Activated CD4-positive, alpha-beta T cell treated with anti-CD3 and anti-CD28 coated beads, Interleukin-2, amount 10 ng/mL, durations not matched to agents 7 days and 5 days (primary cell): ENCODE measurements at places on chromosomes 16 and 17. TPM values are rescaled to one million over a fixed set of nuclear protein-coding genes. Genes with fewer than 3 reads are reported as not detected.

The ITGB4 gene
- total RNA-seq: 0.96 TPM

DNA sequence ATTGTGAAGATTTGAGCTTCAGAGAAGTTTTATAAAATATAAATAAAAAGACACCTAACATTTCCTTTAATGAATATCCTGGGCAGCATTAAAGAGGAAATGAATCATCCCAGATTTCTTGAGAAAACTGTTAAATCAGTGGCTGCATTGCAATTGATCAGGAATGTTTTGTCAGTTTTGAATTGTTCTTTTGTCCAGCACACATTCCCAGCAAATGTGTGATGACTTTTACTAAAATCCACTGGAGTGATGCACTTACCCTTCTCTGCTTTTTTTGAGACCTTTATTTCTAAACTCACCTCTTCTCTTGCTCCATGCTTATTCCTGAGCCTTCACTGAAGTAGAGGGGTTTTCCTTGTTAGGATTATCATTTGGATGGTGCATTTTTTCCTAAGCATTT is 1307.2 kb downstream of the CDH8 start:
- DNase-seq: no peak

DNA sequence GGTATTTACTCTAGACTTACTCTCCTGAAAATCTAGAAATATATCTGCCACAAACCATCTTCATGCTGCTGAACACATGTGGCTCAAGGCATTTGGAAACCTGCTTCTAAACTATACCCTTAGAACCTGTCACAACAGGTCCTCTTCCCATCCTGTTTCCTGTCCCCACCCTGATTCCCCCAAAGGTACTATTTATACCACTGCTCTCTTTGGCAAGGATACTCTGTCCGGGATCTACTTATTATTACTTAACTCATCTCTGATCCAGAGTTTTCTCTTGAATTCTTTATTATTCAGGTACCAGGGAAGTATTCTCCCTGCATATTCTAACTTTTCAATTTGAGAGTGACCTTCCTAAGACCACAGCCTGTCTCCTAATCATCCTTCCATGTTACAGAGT is 33.4 kb downstream of the TRAF4 start:
- DNase-seq: no peak

- DNase-seq: no peak
Observed at GRCh38 chr17:76827736-76828135, 40.5 kb upstream of the MGAT5B start.

DNA sequence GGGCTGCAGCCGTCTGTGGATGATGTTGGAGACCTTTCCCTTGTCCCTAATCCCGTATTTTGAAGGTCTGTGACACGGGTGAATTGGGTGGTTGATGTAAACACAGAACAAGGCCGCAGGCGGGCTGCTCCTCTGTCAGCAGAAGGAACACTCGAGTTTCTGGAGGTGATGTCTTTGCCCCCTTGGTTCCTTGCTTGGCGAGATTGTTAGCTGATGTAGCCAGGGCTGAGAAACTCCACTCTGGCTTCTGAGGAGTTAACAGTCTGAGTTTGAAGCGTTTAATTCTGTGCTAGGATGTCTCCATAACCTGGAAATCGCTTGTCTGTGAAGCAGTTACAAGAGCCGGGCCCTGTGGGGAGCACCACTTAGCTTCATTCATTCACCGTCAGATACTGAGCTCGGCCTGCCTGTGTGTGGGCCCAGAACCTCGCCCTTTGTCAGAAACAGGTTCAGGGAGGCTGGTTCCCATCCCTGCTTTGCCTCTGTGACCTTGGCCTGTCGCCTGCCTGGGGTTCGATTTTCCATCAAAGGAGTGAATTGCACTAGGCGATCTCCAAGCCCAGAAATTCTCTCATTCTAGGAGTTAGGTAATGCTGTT is 1.3 kb downstream of the MAPK8IP3 start:
- peak; percentile 26 for DNase-seq

GRCh38 chr17:44005527-44006271 is 1.3 kb downstream of the NAGS start:
- no peak for DNase-seq

The CDH8 gene
- total RNA-seq: not detected

The RTN4RL1 gene
- total RNA-seq: 0.19 TPM

DNA sequence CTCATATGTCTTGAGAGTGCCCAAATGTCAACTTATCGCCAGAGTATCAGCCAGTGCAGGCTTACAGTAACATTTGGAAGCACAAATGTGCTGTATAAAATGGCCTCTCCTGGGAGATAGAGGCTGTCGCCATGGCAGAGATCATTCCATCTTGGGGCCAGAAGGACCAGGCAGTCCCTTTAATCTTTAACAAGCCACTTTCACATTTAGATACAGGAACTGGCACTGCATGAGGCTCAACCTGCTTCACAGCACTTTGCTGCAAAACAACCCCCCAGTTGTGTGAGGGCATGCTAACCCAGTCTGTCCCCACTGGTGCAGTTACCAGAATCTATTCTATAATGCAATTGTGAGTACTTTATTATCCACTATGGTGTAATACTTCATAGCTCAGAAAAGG is 4.7 kb upstream of the RFFL start:
- DNase-seq: no peak

The STAC2 gene
- total RNA-seq: not detected

The CRYBA1 gene
- not detected for total RNA-seq

DNA sequence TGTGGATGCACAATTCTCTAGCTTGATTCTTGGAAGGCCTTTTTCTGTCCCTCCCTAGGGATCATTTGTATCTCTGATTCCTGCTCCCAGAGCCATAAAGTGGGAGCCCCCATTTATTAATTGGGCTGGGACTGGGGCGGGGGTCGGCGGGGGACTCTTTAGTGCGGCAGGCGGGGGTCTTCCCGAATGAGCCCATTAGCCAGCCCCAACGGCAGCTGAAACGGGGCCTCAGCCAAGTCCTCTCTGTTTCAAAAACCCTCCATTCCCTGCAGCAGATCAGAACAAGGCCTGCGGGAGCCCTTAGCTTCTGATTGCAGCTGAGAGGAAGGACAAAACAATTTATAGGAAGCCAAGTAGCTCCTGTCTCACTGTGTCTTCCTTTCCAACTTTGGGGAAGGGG is 67.1 kb downstream of the NEUROD2 start:
- no peak for DNase-seq

DNA sequence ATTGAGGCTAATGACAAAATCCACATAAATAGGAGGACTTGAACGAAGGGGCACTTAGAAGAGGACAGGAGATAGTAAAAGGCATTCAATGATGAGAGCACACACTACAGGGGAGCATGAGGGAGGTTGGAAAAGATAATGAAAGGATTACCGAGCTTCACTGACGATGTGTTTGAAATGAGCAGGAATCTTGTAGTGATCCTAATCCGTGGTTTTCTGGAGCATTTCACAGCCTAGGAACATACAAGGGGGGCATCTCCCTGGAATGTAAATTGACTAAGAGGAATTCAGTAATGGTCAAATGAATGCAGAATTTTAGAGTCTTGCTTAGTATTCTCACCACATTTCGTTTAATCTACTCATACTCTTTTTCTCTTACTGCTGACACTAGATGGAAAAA is 5.2 kb downstream of the ATMIN start:
- no peak for DNase-seq

DNA sequence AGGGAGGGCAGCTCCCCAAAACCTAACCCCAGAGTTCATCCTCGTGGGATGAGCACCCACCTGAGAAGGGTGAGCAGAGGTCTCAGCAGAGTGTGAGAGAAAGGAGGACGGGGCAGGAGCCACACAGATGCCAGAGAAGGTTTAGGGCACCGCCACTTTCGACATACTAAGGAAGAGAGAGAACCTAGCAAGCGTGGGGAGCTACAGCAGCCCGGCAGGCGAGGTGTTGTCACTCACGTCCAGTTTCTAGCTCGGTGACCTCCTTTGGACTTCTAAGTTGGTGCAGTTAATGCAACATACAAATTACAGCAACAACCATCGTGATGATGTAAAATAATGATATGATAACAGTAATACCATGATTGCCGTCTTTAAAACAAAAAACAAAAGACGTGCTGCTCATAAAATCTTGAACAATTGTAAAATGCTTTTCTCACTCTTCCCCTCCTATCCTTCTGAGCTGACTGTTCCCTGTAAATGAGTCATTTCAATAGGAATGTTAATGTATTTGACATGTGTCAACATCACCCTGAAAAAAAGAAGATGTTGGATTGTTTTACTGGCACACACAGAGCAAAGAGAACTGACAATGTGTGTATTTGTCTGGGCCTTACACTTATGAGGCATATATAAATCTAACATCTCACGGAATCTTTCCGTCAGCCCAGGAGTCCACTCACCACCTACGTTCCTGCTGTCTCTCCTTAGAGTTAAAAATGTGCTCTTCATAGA is 158.2 kb upstream of the MAF start:
- DNase-seq: no peak

DNA sequence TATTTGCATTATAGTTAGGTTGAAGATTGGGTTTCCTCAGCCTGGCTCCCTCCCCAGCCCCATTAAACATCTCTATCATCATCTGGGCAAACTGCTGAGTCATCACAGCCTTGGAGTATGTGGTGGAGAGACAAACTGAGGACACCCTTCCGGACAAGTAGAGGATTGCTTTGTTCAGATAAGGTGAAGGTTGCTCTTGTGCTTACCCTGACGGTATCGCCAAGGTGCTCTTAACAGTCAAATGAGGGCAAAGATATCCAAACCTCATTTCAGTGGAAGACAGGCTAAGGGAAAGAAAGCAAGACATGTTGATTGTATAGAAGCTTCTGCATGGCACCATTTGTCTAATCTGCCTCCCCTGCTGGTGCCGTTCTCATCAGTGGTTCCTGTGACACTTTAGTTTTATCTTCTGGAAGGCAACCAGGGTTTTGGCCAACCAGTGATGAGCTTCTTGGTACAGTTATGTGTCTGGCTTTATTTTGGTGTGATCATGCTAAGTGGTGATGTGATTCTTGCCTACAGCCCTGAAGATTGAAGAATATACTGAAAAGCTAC is 56.9 kb upstream of the LGALS9 start:
- DNase-seq: no peak

The CDH5 gene
- total RNA-seq: not detected

DNA sequence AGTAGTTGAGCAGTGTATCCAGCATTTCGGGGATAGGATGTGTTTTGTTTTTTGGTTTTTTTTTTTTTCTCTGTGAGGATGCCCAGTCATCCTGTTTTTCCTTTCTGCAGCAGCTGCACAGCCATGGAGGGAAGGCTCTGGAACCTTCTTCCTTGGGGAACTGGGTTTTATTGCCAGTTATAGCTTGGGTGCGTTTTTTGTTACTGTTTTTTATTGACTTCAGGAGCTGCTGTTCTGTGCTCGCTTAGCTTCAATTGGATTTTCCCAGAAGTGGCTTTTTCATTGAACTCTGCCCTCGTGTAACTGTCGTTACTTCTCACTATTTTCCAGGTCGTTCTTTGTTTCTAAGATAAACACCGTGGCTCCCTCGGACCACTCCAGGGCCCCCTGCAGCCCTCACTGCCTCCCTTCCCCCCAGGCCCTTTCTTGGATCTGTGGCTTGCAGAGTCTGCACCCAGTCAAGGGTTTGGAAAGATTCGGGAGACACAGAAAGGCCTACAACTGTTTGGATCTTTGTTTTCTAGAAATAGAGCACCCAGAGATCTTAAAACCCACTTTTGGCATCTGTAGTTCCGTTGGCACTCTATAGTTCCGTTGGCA is 119.7 kb upstream of the CACNG5 start:
- no peak for DNase-seq

DNA sequence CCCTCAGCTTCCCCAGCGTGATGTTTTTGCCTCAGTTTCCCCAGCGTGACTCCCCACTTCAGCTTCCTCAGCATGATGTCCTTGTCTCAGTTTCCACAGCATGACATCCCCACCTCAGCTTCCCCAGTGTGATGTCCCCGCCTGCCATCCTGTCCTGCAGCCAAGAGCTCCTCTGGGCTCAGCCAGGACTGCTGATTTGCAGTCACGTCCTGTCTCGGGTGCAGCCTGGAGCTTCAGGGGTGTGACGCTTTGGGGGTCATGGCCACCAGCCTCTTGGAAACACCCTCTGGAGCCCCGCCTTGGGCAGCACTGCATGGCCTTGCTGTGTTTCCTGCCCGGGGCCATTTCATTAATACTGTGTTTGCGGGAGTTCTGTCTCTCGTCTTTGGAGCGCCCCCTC is 16.5 kb upstream of the NUDT16L1 start:
- DNase-seq: peak; percentile 19

The PROCA1 gene
- 5.7 TPM for total RNA-seq

- DNase-seq: peak; percentile 35
Observed at GRCh38 chr17:77455111-77455890, 314.5 kb downstream of the SEC14L1 start.

- DNase-seq: no peak
Observed at GRCh38 chr16:4661661-4662060, 31.7 kb upstream of the NUDT16L1 start.

GRCh38 chr16:82156761-82157533 is 13.1 kb downstream of the MPHOSPH6 start:
- no peak for DNase-seq

GRCh38 chr16:66933776-66934137 is 445 bp downstream of the CIAO2B start:
- peak; percentile 50 for DNase-seq

DNA sequence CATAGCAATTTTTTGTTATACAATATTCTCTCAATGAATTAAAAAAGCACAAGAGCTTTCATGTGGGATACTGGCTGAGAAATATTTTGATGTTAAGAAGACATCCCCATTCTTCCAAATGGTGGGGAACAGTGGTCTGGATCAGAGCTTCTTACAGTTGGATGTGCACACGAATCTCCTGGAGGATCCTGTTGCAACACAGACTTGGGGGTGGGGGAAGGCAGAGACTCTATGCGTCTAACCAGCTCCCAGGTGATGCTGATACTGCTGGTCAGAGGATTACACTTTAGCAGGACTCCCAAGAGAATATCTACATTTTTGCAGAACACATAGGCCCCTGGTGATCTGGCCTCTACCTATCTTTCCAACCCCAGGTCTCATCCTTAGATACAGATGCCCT is 108.3 kb downstream of the SPACA3 start:
- no peak for DNase-seq

- DNase-seq: no peak
Observed at GRCh38 chr17:62868723-62869122, 60.6 kb upstream of the MARCHF10 start.

DNA sequence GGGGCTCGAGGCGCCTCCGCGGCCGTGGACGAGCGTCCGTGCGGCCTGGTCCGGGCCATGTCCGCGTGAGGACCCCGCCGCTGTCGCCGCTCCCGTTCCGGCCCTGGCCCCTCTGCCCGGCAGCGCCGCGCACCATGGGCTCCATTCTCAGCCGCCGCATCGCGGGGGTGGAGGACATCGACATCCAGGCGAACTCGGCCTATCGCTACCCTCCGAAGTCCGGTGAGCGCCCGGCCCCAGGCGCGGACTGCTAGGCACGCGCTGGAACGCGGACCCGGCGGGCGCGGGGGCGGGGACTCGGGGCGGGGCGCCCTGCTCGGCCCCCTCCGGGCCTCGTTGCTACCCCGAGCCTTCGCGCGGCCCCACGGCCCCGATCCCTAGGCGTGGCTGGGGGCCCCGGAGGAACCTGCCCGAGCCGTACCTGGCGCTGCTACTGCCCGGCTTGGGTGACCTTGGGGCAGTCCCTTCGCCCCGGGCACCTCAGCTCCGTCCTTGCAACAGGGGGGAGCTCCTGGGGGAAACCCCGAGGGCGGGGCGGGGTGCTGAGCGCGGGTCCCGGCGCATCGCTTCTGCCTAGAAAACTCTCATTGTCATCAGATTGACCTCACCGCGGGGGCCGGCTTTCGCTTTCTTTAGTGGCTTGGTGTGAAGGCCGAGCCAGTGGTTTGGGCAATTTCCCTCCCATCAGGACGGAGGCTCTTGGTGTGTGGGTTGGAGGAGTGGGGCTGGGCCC is 367 bp downstream of the MGRN1 start:
- peak; percentile 72 for DNase-seq
